ENCODE measurements at places on chromosomes 6 and 20.

GRCh38 chr6:139343052-139343750 is 31.2 kb downstream of the CITED2 start:
- no peak for DNase-seq

GRCh38 chr6:129112591-129112990 is 229.7 kb downstream of the LAMA2 start:
- DNase-seq: no peak

DNA sequence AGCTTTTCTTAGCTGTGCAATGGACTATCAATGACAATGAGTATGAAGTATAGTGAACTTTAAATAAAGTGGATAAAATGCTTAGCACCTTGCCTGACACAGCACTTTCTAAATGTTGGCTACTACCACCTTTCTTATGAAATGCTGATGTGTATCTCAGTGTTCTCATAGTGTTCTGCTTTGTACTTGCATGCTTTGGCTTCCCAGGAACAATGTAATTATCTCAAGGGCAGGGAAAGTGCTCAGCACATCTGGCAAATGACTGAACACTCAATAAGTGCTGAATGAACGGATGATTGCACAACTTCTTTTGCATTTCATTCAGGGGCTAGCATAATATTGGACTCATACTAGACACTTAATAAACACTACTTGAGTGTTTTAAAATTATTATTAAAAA is 28.2 kb upstream of the NOX3 start:
- DNase-seq: no peak

DNA sequence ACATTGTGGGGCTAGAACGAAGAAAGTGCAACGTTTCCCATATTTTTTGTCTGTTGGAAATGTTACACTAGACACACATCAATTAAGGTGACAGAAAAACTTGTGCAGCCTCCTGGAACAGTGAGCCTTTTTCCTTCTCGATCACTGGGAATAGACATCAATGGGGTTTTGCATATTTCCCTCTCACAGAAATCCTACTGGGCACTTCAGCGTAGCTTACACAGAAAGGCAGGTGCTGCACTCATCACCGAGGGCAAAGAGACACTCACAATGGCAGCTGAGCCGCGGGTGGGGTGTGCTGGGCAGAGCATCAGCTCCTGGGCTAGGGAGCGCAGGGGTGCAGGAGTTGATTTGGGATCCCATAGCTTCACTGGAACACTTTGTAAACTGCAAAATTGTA is 64.5 kb downstream of the THBS2 start:
- no peak for DNase-seq

DNA sequence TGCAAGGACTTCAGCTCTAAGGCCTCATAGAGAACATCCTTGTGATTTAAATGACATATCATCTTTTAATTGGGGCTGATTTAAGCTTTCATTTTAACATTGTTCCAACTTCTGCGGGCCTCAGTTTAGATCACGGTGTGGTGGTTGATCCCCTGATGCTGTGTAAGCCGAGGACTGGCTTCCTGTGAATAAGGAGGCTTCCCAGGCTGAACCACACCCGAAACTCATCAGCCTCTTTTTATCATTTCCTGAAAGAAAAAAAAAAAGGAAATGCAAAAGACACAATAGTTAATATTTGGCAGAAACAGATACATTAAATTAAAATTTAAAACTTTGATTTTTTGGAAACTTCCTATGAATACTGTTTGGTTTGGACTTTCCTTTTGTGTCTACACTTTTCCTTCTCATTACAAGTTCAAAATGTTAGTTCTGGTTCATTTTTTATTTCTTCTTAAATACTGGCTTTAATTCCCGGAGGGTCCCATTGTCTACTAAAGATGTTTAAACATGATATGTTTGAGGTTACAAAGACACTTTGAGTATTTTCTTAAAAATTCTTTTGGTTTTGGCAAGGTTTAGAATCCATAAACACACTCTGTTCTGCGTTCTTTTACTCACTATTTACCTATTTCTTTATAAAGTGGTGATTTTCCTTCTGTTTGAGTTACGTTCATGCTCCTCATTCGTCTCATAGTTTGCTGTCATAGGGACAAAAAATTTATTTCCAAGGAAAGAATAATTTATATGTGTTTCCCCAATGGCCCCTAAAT is 230.0 kb upstream of the SULF2 start:
- no peak for DNase-seq

- DNase-seq: no peak
Measured at GRCh38 chr20:63961664-63962425, 5.6 kb upstream of the UCKL1 start.

DNA sequence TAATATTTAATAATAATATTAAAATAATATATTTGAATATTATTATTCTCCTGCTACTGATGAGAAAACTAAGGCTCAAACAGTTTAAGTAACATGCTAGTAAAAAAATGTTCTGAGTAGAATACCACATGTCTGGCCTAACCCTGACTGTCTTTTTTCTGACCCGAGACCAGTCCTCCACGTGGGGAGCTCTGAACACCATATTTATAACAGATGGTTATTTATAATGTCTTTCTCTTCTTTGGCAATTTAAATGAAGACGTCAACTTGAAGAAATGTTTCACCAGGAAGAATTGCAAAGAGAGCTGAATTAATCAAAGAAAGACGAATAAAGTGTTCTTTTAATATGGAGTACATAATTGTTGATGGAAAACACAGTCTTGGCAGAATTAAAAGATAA is 82.0 kb downstream of the SLC22A3 start:
- DNase-seq: no peak

DNA sequence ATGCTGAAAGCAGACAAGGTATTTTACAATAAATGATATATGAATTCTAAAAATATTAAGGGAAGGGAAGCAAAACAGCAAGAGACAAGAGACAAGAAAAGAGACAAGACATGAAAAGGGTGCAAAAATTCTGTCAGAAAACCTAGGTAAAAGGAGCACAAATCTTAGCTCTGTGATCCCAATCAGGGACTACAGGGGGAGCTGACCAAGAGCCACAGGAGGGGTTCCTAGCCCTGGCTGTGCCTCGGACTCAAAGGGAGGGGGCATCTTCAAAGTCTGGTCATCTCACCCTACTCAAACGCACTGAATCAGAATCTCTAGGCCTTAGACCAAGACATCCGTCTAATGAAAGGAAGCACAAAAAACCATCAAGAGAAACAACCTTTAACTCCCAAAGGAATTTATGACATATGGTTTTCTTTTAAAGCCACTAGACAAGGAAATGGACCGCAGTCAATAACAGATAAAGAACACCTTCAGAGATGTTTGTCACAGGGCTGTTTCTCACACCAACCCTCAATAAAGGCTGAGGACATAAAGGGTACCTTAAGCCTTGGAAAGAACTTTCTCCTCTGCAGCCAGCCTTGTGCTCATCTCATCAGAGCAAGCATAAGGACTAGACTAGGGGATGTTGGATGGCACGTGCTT is 130.4 kb upstream of the CDYL start:
- no peak for DNase-seq

DNA sequence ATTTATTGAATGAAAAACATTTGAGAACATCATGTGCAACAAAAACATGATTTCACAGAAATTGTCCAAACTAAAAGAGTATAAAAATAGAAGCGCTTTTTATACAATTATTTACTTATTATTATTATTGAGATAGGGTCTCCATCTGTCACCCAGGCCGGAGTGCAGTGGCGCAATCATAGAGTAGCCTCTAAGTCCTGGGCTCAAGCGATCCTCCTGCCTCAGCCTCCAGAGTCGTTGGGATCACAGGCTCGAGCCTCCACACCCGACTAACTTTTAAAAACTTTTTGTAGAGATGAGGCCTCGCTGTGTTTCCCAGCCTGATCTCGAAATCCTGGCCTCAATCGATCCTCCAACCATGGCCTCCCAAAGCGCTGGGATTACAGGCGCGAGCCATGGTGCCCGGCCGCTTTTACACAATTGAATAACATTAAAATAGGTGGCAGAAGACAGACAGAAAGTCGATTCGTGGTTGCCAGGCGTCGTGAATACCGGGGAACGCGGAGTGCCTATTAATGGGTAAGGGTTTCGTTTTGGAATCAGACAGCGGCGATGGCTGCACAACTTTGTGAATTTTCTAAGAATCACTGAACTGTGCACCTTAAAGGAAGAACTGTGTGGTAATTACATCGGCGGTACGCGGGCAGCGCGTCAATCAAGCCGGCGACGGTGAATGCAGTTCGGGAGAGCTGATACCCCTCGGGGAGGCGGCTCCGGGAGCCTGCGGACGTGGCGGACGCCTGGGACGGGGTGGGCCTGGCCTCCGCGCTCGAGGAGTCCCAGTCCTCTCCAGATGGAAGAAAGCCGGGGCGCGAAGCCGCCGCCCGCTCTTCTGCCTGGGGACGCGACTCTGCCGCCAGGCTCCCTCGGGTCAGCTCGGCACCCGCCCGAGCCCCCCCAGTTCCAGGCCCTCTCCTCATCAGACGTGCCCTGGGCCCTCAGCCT is 807 bp downstream of the TBC1D20 start:
- peak; percentile 50 for DNase-seq
